Stimulated activated CD4-positive, alpha-beta T cell treated with anti-CD3 and anti-CD28 coated beads, Interleukin-15, amount 100 ng/mL, for 1 hour (primary cell): ENCODE measurements at places on chromosomes 3 and 15.

GRCh38 chr3:185131602-185132256 is 21.1 kb downstream of the C3orf70 start:
- no peak for DNase-seq

DNA sequence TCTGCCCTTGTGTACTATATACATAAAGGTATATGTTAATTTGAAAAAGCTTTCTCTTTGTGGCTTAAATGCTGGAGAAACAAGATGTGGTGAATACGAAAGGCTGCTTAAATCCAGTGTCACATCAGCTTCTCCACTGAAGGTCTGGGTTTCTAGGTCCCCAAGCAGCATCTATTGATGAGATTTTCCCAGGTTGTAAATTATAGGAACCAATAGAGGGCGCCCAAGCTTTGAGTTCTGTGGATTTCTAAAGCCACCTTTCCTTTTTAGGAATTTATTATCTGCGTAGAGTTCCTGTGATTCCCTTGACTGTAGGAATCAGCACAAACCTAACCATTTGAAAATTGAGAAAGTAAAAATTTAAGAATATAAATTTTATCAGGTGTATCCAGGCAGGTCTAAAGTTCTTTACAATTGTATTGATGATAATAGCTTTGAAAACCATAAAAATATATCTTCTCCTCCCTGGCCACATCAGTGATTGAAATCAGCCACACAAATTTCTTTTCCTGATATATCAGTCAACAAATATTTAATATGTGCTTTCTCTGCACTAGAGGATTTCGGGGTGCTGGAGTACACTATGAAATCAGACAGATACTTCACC is 88.3 kb upstream of the ADAMTSL3 start:
- DNase-seq, result no peak

GRCh38 chr3:82281205-82281604 is 519.8 kb upstream of the GBE1 start:
- DNase-seq, result no peak

- DNase-seq, result no peak
Measured at GRCh38 chr3:15443826-15444524, 16.6 kb downstream of the EAF1 start.

DNA sequence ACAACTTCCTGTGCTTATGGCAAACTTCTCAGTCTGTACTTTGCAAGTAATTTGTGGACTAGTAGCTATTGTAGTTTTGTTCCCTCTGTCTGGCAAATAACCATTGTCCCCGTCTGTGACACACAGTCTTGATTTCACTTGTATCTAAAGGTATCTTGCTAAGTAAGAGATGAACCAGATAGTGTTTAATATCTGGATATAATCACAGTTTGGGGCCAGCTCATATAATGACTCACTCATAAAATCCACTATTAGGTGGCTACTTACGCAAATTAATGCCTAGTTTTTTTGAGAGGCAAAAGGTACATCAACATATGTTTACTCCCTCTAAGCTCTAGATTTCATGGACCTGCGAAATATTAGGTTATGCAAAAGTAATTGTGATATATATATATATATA is 30.4 kb downstream of the VGLL3 start:
- no peak for DNase-seq

DNA sequence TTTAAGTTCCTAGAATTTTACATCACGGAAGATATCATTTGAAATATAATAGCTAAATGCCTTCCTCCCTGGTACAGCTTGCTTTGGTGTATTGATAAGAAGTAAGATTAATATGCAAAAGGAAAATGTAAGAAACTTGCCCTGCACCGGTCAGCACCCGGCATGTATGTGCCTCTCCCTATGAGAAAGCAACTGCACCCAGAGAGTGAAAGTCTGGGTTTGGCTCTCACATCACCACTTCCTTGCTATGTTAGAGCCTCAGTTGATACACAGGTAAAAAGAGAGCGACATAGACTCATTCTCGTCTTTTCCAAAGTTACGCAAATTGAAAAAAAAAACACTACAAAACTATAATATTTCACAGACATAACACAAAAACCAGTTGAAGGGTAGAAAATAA is 96.7 kb downstream of the FOXP1 start:
- no peak for DNase-seq

- DNase-seq, result no peak
Measured at GRCh38 chr15:69451951-69452691, 497 bp upstream of the RPLP1 start.

DNA sequence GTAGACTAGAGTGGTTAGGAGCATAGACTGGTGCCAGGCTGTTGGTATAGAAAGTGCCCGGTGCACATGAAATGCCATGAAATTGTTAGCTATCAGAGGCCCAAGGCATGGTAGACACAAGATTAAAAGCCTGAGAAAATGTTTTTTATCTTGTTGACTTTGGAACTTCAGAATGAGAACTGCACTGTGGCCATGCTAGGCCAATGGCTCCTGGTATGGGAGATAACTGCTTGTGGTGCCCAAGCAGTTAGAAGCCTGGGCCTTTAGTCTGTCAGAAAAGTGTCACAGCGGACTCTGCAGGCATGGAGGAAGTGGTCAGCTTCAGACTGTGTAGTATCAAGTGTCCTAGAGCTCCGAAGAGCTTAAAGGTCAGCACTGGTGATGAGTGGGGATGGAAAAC is 11.9 kb downstream of the FYCO1 start:
- DNase-seq, result no peak

GRCh38 chr3:181265750-181266333 is 276.3 kb upstream of the DNAJC19 start:
- DNase-seq, result no peak

GRCh38 chr3:186815435-186815834 is 9.2 kb upstream of the RFC4 start:
- DNase-seq, result no peak

DNA sequence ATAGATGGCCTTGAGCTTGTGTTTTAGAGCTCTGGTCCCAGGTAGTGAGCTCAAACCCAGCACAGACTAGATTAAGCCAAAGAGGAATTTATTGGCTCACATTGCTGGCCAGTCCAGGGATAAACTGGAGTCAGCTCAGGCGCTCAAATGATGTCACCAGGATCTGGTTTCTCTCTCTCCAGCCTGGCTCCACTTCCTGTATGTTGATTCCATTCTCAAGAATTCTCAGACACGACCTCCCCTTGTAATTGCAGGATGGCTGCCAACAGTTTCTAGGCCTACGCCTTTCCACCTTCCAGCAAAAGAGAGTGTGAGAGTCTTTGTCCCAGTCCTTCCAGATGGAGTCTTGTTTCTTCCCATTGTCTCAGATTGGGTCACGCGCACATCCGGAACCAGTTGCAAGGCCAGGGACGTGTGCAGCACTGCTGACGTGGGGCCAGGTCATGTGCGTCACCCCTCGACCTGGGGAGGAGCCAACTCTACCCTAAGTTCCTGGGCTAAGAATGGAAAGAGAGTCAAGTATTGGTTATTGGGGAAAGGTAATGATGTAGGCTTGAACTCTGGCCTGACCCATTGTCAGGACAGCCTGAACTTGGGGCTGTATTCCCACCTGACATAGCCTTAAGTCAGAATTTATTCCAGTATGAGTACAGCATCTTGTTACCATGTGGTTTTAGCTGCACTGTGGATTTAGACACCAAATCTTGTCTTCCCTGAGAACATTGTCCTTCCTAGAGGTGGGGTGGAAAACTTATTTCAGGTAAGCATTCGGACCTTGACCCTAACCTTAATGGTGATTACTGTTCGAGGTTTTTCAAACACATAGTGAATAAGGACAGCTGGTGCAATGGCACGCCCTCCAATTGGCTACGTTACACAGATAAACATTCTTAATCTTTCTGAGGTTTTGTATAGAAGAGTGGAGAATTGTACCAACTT is 31.6 kb downstream of the CACNA1D start:
- DNase-seq, result no peak

GRCh38 chr3:140822401-140823047 is 119.1 kb upstream of the SLC25A36 start:
- no peak for DNase-seq

DNA sequence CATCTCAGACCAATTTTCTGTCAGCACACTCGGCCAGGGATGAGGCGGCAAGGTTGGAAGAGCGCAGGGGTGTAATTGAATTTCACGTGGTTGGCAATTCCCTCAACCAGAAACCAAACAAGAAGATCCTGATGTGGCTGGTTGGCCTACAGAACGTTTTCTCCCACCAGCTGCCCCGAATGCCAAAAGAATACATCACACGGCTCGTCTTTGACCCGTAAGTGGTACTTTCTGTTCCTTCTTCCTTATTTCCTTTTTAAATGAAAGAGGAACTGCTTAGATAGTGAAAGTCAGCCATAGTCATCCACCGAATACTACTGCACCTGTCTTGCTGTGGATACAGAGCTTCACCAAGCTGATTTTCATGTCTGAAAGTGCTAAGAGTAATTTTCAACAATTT is 60.1 kb downstream of the SGO1 start:
- no peak for DNase-seq

DNA sequence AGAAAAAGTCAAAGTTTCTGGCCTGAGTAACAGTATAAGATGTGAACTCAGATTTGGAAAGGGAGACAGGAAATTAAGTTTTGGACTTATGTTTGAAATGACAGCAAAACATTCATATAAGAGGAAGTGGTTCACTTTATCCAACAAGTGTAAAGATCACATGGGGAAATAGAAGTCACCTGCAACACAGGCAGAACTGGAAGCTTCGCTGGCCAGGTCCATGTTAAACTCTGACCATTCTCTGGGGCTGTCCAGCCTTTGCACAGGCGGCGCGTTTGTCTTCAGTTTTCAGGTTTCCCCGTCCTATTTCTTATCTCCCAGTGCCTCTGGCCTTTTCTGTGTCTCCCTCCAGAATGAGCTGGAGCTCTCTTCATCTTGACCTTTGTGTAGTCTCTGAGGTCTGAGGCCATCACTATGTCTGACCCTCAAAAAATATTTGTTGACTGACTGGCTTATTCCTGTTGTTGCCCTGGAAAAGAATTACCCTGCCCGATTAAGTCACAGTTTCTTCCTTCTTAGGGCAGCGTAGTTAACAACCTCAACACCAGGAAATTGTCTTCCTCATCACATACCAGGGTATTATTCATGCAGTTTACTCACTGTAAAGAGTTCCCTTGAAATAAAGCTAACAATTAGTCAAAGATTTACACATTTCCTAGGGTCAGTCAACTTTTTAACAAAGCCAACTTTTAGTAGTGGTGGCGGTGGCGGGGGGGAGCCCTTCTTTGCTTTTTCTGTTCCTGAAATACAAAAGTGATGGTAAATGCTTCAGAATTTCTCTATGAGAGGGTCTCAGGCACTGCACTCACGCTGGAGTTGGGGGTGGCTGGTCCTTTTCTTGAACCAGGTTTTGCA is 959 bp upstream of the RASA2 start:
- DNase-seq, result no peak

- no peak for DNase-seq
Measured at GRCh38 chr3:86845726-86846125, 145.2 kb downstream of the VGLL3 start.

- DNase-seq, result peak; percentile 37
Measured at GRCh38 chr15:60006203-60006862, 2.2 kb downstream of the FOXB1 start.

DNA sequence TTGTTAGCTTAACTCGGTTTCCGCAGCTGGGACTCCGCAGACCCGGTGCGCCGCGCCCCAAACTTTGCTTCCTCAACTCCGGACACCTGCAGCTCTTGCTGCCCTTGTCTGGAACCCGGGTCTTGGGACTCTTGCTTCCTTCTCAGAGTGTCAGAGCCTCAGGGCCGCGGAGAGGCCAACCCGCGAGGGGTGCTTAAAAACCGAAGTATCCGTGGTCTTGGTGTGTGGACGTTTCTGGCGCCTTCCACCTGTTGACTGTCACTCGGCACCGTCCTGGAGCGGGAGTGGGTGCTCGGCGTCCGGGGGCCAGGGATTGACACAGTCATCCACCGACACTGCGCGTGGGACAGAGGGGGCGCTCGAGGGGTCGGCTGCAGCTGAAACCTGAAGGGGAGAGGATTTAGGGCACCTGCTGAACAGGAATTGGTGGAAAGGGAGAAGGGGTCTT is 386 bp downstream of the SQOR start:
- peak; percentile 46 for DNase-seq

- no peak for DNase-seq
Measured at GRCh38 chr3:182438398-182438797, 354.9 kb upstream of the ATP11B start.

DNA sequence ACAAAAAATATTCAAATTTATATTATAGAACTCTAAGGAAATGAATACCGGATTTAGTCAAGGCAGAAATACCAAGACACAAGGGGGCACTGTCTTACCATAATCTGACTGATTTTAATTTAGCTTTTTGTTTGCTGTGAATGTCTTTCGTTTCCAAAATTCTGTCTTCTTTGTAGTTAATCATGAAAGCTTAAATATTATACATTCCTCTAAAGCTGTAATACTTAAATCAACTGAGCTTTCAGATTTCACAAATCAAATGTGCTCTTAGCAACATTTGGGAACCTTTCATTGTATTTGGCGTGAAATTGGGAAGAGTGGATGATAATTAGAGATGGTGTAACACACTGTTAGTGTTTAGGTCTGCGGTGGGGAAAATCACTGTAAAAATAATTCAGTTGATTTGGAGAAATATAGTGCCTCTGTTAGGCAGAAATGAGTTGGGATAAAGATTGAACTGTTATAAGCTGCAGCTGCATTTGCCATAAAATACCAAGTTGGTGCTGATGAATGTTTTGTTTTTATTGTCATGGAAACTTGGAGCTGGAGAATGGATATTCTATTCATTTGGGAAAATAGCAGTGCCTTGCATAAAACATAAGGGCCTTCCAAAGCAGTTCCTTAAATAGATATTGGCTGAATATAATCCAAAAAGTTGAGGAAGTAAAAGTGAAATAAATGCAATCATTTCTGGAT is 228.2 kb downstream of the TCF12 start:
- DNase-seq, result no peak

GRCh38 chr3:38608961-38609360 is 40.5 kb downstream of the SCN5A start:
- no peak for DNase-seq

DNA sequence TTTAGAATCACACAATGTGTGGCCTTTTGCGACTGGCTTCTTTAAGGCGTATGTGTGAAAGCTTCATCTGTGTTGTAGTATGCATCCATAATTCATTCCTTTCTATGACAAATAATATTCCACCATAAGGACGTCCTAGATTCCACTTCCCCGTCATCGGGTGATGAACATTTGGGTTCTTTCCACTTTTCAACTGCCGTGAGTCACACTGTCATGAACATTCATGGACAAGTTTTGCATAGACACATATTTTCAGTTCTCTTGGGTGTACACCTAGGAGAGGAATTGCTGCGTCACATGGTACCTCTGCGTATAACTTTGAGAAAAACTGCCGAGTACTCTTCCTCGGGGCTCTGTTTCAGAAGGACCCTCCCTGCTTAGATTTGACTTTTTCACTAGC is 97.3 kb downstream of the TOP2B start:
- DNase-seq, result no peak

DNA sequence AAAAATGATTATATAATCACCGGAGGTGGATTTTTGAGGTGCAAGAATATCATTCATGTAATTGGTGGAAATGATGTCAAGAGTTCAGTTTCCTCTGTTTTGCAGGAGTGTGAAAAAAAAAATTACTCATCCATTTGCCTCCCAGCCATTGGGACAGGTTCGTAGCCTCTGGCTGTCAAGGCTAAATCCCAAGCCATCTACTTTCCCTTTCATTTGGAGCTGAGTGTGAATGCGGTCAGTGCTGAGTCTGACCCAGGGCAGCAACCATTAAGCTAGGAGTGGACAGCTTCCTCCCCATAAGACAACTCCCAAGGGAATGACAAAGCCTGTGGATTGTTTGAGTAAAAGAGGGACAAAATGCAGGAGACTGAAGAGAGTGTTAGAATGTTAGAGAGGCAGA is 33.6 kb downstream of the PARP14 start:
- DNase-seq, result no peak
